ENCODE measurements at places on chromosomes 13 and 19.

GRCh38 chr19:4806384-4806783, 14.8 kb downstream of the FEM1A start:
- DNase-seq: no peak

DNA sequence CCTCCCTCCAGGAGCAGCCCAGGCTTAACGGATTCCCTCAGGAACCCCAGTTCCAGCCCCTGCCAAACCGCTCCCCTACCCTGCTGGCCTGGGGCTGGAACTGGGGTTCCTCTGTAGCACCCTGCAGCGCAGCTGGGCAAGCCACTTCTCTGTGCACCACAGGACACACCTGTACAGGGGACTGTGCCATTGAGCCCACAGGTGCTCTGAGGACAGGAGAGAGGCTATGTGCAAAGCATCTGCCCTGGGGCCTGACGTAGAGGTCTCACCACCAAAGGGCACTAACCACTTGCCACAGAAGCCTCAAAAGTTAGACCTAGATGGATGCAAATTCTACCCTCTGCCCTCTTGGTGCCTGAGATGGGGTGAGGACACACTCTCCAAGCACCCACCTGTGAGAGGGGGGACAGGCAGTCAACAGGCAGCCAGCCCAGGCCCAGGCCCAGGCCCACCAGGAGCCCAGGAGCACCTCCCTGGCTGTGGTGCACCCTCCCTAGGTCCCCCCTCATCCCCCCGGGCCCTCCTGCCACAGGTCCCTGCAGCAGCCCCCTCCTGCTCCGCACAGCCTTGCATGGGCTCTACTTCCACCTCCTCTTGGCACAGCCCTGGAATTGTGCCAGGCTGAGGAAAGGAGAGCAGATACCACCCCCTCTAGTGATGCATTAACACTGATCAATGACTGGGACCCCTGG, 27.6 kb upstream of the SLC35E1 start:
- DNase-seq: no peak

DNA sequence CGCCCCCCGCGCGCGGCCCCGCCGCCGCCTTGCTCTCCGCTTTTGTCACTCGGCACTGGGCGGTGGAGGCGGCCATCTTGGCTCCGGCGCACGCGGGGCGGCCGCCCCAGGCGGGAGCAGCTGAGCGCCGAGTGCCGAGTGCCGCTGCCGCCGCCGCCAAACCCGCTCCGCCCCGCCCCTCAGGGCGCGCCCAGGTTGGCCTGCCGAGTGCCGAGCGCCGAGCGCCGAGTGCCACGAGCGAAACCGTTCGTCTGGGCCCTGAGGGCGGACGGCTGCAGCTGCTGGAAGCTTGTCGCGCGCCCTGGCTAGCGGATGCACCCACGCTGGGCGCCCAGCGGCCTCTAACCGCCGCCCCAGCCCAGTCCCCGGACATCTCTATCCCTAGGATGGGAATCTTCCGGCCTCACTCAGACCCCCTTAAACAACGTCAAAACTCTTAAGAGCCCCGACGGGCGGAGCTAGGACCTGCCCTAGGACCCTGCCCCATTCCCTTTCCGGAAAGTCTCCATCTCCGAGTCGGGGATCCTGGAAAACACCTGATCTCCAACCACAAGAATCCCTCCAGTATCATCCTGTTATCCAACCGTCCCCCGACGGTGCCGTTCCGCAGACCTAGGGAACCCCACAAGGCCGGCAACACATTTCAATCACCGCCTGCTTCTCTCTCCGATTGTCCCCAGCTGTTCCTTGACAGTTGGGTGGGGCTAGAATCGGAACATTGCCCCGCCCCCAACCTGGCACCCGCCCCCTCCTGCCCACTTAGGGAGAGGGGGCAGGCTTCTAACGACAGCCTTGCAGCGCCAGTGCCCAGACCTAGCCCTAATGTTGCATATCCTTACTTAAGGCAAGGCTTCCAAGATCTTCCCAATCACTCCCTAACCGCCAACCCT, 14.1 kb upstream of the AKAP8L start:
- DNase-seq: peak; percentile 95

DNA sequence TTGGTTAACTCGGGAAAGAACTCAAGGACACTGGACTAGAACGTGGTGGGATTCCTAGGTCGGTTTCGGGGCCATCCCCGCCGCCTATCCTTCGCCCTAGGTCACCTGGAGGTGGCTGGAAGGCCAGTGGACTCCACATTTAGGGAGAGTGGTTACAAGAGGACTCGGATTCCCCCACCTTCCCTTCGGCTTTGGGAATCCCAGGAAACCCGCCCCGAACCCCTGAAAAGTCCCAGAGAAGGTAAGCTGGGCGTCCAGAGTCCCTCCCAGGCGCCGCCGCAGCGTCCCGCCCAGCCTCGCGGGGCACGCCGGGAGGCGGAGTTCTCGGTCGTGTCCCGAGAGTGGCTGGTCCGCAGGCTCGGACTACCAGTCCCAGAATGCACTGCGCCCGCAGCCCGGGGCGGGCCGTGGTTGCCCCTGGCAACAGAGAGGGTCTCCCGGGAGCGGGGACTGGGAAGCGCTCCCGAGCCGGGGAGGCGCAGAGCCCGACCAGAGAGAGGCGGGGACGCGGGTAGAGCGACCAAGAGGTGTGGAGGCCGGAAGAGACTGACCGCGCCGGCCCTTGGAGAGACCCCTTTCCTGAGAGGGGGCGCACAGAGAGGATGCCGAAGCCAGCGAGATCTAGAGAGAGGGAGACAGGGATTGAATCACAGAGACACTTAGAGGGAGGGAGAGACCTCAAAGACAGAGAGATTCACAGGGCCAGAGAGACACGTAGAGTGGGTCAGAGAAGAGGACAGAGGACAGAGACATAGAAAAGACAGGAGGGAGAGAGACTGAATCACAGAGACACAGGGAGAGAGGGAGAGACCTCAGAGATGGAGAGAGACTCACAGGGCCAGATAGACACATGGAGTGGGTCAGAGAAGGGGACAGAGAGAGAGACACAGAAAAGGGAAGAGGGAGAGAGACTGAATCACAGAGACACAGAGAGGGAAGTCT, 2.6 kb upstream of the PRKCG start:
- peak; percentile 98 for DNase-seq

- no peak for DNase-seq
These were observed 59.7 kb upstream of the UBL3 start for GRCh38 chr13:29909975-29910674.

GRCh38 chr13:61024046-61024445, 391.6 kb downstream of the PCDH20 start:
- no peak for DNase-seq

DNA sequence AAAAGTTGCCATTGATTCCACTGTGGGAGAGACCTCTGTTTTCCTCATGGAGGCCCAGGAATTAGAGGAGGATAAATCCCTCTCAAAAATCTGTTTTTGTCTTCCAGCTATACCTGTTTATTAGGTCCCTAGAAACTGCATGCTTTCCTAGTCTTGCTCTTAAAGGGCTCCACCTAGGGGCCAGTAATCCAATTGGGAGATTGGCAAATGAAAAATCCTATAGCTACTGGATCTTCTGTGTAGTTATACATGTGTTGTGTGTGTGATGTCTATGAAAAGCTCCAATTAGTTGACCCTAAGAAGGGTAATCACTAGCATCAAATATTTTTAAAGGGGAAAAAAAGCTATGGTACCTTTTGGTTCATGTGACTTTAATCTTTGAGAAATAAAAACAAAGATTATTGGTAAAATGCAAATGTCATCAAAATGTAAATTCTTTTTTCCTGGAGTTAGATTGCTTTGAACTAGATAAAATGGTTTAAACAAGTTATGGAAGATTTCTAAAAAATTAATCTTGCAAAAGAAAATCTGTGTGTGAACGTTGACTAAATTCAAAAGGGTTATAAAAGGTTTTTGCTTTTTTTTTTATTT, 63.4 kb upstream of the C1QTNF9B start:
- peak; percentile 51 for DNase-seq

DNA sequence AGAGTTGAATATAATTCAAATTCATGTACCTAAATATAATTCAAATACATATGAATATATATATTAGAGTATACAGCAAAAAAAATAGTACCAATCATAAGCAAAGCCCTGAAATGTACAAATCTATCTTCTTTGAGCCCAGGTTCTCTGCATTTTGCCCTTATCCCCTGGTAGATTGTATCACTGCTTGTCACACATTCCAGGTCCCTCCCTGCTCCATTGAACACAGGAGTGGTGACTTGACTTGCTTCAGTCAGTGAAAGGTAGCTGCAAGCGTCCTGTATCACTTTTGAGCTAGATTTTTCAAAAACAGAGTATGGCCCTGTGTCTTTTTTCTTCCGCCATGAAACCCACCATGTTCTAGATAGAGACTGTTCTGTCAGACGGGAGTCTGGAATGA, 369.4 kb downstream of the LIG4 start:
- no peak for DNase-seq

- DNase-seq: no peak
These were observed 201.3 kb downstream of the POU4F1 start for GRCh38 chr13:78401873-78402707.

GRCh38 chr19:4537953-4538600, 1.8 kb downstream of the LRG1 start:
- DNase-seq: no peak

GRCh38 chr13:44664308-44664707, 88.2 kb upstream of the TSC22D1 start:
- peak; percentile 33 for DNase-seq

GRCh38 chr13:20043207-20043925, 84.8 kb downstream of the ZMYM2 start:
- no peak for DNase-seq

GRCh38 chr19:53328967-53329366, 4.6 kb upstream of the ZNF845 start:
- DNase-seq: no peak

- peak; percentile 83 for DNase-seq
These were observed 1.4 kb downstream of the GRIN3B start for GRCh38 chr19:1001538-1002166.

- no peak for DNase-seq
These were observed 26.7 kb downstream of the KCTD15 start for GRCh38 chr19:33823341-33823740.

- no peak for DNase-seq
These were observed 7.8 kb downstream of the MKNK2 start for GRCh38 chr19:2043251-2043641.

DNA sequence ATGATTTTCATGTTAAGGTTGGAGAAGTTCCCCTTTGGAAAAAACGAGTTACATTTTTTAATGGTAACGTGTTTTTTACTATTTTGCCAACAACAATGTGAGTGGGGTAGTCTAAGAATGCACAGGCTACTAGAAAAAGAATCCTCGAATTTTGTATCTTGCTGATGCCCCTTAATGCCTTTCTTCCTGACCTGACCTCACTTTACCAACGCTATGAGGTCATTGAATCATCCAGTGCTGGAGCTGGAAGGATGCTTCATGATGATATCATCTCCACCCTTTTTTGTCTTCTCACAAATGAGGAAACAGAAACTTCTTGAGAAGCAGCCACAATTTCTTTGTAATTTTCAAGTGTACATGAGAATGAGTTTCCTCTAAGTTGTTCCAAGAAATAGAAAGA, 8.2 kb upstream of the UBL3 start:
- no peak for DNase-seq

DNA sequence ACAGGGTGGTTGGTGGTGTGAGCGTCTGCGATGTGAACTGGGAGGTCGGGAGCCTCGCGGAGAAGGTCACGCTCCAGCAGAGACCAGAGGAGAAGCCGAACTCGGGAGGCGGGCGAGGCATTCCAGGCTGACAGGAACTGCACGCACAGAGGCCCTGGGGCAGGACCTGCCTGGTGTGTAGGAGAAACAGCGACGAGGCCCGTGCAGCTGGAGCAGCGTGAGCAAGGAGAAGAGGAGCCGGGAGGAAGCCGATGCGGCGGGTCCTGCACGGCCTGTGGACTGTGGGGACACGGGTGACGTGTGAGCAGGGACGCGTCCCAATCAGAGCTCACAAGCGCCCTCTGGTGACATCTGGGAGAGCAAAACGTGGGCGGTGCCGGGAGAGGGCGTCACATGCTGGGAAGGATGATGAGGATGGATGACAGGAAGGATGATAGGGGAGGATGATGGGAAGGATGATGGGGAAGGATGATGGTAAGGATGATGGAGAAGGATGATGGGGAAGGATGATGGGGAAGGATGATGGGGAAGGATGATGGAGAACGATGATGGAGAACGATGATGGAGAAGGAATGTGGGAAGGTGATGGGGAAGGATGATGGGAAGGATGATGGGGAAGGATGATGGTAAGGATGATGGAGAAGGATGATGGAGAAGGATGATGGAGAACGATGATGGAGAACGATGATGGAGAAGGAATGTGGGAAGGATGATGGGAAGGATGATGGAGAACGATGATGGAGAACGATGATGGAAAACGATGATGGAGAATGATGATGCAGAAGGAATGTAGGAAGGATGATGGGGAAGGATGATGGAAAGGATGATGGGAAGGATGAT, 16.1 kb upstream of the MADCAM1 start:
- DNase-seq: peak; percentile 93

- DNase-seq: no peak
These were observed 9.3 kb downstream of the KCTD15 start for GRCh38 chr19:33805840-33806433.

- no peak for DNase-seq
These were observed 29.8 kb downstream of the DGKH start for GRCh38 chr13:42078128-42078808.

DNA sequence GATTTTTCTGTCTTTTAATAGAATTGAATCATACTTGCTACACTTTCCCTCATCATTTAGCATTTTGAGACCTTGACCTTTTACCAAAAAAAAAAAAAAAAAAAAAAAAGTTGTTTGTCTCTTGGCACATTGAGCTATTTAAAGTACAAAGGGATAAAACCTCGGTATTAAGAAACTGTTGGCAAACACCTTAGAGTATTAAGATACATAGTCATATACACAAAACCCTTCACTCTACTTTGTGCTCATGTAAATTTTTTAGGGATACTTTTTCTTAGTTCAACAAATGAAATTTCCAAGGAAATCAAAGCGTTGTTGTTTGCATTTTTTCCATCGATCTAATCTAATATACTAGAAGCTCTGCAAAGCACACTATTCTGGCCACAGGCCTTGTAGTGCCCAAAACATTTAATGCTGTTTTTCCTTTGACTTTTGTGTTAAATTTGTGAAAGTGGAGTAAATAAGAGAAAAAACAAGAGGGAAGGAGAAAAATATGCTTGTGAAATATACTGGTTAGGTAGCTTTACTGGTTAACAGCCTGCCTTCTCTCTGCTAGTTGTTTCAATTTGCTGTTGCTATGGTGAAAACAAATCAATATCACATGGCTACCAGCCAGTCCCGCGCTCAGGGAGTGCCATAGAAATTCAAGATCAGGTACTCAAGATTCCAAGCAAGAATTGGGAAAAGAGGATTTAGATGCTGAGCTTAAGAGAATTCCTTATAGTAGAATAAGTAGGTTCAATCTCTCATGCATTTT, 2.6 kb downstream of the MBNL2 start:
- peak; percentile 74 for DNase-seq

DNA sequence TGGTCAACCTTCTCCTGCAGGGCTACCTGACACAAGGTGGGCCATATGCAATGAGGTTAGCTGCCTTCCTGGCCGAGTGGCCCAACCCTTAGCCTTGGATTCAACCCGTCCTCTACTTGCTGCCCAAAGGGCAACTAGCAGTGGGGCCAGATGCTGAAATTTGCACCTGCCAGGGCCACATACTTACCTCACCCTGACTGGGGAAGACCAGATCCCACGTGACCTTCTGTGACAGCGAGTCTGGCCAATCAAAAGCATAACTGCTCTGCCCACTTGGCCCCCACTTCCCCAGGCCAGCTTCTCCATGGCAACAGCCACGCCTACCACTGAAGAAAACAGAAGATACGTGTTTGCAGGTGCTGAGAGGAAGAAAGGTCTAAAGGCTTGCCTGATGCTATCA, 10.9 kb downstream of the PEG3 start:
- no peak for DNase-seq
